ENCODE measurements at places on chromosomes 1 and 21.
A peak's percentile ranks its signal among the peaks of the same experiment; 100 is the strongest.

GRCh38 chr1:172145231-172145651 is 275.2 kb upstream of the C1orf105 start:
- no peak for DNase-seq

DNA sequence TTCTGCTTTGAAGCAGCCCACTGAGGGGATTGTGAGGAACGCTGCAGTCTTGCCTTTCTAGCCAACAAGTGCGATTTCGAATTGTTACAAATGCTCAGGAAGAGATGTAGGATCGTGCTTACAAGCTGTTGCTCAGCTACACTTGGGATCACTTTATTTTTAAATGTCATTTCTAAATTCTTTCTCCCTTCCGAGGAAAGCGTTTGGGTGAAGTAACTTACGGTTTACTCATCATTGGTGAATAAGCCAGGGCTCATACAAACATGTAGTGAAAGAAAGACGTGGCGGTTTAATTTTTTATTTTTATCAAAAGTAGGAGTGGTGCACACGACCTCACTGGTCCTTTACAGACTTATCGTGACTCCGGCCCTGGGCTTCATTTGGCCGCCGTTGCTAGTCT is 386.6 kb downstream of the KIF26B start:
- DNase-seq = no peak

DNA sequence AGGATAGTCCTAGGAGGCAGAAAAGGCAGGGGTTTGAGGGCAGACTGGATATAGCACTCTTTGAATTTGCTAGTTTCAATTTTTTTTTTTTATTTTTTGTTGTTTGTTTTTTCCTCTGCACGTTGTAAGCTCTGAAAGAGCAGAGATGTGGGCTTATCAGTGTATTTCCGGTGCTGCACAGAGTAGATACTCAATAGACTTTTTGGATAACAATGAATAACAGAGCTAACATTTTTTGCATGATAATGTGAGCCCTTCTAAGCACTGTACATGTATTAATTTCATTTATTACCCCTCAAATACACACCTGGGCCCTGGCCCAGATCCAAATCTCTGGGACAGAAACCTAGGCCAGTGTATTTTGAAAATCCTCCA is 17.1 kb upstream of the PARP1 start:
- no peak for DNase-seq

GRCh38 chr1:216953495-216953894 is 230.3 kb upstream of the ESRRG start:
- no peak for DNase-seq

- DNase-seq = no peak
Measured at GRCh38 chr1:189216886-189217285, 1260.8 kb downstream of the BRINP3 start.

GRCh38 chr21:14581902-14582457 is 35.9 kb upstream of the SAMSN1 start:
- no peak for DNase-seq

DNA sequence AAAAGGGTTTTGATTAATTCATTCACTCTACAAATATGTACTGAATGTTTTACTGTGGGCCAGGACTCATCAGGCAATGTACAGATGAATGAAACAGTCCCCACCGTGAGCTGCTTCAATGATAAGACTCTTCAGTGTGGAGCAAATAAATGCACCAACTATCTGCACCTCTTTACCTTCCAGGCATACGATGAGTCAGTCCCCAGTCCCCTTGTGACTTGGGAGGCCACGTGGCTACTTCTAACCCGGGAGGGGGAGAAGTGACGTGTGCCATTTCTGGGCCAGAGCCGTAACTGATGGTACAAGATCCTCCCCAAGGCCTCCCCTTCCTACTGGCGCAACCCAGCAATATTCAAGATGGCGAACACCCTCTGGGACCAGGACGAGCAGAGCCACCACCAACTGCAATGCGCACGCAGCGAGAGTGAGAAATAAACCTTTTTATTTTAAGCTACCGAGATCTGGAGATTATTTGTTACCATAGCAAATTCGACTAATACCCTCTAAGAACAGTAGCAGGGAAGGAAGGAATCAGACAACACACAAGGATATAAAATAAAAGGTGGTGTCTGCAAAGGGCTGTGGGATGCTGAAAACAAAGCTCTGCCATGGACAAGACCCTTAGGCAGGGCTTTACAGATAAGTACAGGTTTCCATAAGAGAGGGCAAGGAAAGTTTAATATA is 74.5 kb downstream of the NPHP4 start:
- DNase-seq = no peak

DNA sequence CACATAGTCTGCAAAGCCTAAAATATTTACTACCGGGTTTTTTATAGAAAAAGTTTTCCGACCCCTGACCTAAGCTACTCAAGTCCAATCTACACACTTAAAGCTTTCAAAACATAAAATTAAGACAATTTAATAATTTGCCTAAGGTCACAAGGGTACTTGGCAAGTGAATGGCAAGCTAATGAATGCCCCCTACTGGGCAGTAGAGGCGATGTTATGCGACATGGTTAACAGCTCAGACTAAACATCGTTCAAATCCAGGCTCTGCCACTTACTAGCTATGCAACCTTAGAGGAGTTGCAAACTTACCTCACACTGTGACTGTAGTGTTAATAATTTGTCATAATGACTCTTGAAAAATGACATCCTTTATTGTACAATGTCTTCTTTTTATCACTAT is 317.2 kb upstream of the NFIA start:
- no peak for DNase-seq

GRCh38 chr21:36908260-36908908 is 58.1 kb downstream of the HLCS start:
- DNase-seq = no peak

DNA sequence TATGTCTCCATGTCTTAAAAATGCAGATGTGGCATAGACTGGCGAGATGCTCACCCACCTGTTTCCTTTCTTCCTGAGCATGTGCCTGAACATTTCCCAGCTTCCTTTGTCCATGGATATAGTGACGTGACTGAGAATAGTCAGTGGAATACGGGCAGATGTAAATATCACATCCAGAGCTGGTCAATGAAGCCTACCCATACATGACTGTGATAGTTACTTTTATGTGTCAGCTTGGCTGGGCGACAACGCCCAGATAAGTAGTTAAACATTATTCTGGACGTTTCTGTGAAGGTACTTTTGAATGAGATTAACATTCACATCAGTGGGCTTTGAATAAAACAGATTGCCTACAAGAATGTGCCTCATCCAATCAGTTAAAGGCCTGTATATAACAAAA is 135.7 kb downstream of the RGS7 start:
- no peak for DNase-seq

DNA sequence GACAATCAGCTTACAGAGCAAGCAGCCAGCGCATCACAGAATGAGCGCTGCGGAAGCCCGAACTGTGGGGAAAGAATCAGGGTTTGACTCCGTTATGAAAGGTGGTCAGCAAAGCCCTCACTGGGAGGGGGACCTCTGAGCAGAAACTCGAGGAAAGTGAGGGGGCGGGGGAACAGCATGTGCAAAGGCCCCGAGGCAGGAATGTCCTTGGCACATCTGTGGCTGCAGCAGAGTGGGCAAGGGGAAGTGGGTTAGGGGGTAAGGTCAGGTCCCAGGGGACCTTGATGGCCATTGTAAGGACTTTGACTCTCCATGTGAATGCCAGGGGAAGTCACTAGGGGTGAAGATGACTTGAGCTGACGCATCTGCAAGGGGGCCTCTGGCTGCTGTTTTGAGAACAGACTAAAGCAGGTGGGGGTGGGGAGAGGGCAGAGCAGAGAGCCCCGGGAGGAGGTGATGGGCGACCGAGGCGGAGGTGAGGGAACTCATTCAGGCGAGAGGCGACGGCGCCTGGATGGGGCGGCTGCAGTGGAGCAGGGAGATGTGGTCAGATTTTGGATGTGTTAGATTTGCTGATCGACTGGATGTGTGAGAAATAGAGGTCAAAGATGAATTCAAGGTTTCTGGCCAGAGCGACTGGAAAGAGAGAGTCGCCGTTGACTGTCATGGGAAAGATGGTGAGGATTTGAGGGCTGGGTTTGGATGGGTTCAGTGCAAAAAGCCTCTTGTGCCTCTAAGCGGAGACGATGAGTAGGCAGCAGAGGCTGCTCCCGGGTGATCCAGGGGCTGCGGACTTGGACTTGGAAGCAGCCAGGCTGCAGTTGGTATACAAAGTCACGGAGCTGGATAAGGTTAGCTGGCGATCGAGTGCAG is 108.0 kb upstream of the ZBTB40 start:
- DNase-seq = no peak

DNA sequence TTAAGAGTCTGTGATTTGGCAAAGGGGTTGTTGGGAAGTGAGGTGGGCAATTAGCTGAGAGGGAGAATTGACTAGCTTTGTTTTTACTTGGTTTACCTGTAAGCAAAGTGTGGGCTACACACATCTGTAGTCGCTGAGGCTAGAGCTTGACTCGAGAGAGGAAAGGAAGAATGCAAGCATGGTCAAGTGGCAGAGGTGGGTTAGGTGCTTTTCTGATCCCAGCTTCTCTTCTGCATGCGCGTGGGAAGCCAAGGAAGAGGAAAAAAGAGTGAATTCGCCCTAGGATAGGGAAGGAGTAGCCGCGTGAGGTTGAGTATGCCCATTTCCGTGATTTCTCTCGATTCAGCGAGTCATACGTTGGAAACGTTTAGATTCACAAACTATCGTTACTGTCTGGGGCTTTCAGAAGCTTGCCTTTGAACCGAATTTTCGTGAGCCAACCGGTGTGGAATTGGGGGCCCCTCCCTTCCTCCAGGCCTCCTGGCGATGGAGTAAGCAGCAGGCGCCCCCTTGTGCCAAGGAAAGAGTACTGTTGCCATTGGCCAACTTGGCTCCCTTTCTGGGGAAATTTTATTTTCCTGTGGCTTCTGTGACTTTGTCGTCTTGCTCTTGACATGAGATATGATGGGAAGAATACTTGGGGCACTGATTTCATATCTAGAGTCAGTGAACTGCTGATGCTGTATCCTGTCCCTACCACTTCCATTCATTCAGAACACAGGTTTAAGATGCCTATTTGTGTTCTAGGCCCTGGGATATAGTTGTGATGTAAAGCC is 1.3 kb downstream of the PIGV start:
- peak; percentile 81 for DNase-seq

DNA sequence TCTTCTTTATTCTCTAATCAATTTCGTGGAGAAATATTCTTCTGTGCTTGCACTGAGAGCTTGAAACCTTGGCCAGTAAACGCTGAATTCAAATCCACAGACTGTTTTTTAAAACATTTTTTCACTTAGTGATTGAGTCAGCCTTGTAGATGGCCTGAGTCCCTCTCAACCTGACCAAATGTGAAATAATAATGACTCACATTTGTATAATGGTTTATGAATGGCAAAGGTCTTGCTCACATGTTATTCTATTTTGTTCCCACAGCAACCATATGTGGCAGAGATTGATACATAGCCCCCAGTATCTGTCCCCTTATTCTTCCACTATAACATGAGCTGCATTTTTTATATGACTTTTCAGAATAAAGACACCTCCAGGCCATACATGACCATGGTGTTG is 47.8 kb upstream of the CCDC190 start:
- DNase-seq = no peak

- DNase-seq = peak; percentile 52
Measured at GRCh38 chr1:9728451-9729295, 77.1 kb downstream of the PIK3CD start.

GRCh38 chr1:147283011-147283410 is 40.5 kb downstream of the CHD1L start:
- no peak for DNase-seq

DNA sequence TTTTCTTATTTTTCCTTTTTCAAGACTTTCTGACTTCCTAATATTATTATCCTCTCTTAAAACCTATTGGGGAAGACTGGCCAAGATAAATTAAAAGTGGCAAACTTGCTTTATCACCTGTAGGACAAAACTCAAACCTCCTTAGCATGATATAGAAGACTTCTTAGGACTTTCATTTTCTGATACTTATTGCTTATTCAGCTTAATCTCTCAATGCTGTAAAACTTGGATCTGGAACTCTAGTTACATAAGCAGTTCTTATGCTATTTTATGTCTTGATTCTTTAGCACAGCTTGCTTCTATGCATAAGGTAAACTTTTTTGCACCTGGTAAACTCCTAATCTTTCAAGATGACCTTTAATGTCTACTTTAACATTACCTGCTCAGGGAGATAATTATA is 382.3 kb upstream of the LRRC7 start:
- DNase-seq = no peak

DNA sequence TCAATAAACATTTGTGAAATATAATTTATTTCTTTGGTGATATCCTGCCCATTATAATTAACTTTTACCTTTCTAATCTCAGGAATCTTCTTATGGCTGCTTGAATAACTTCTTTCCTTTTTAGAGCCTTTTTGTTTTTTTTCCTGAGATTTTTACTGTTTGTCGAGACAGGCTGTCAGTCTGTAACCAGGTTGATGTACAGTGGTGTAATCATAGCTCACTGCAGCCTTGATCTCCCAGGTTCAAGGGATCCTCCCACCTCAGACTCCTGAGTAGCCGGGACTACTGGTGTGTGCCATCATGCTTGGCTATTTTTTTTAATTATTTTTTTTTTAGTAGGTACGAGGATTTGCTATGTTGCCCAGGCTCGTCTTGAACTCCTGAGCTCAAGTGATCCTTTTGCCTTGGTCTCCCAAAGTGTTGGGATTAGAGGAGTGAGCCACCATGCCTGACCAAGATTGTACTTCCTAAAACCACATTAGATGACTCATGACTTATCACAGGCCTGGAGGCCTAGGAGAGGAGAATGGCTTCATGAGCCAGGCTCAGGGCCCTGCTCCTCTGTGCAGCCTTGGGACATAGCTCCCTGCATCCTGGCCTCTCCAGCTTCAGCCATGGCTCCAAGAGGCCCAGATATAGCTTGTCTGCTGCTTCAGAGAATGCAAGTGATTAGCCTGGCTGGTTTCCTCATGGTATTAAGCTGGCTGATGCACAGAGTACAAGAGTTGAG is 48.6 kb downstream of the CTH start:
- no peak for DNase-seq

GRCh38 chr1:205481629-205482151 is 22.8 kb upstream of the CDK18 start:
- no peak for DNase-seq

DNA sequence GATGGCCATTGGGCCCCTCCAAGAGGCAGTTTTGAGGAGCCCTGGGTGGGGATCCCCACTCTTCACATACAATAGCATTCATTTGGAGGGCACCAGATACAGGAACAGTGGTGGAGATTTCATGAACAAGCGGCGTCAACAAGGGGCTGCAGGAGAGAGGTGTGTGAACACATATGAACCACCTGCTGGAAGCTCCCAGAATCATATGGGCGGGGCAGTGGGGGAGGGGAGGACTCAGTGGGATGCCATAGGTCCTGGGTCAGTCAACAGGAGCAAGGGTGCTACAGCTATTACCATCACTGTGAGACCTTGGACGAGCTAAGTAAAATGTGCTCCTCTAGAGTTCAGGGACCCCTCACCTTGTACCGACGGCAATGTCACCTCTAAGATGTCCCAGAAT is 100.4 kb upstream of the IRF2BP2 start:
- DNase-seq = no peak

- DNase-seq = no peak
Measured at GRCh38 chr1:113805256-113805531, 7.1 kb downstream of the RSBN1 start.

GRCh38 chr1:157274698-157275534 is 136.7 kb upstream of the ETV3 start:
- no peak for DNase-seq
